ENCODE measurements at places on chromosomes 5 and 9. TPM values are rescaled to one million over a fixed set of nuclear protein-coding genes. Genes with fewer than 3 reads are reported as not detected.
A peak's percentile ranks its signal among the peaks of the same experiment; 100 is the strongest.

DNA sequence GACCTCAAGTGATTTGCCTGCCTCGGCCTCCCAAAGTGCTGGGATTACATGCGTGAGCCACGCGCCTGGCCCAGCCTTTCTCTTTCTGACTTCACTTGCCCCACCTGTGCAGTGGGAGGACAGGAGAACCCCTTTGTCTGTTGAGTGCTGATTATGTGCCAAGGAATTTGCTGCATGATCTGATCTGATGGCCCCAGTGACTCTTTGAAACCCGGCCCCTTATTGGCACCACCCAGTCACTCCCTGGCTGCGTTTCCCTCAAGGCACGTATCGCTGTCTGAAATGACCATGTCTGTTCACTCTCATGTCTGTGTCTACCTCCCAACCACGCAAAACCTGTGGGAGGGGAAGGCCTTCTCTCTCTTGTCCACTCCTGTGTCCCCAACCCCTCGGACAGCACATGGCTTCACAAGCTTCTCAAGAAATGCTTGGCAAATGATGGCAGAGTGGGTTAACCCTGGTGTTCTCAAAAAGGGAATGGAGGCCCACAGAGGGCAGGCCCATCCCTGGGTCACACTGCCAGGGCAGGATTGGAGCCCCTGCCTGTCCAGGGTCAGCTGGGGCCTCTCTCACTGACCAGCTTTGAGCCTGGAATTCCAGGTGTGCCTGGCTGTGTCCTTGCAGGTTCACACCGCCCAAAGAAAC, 21.9 kb downstream of the NEK6 start:
- no peak overlapping the region for H3K27ac ChIP-seq
- no peaks in the 10 kb centered on the region for H3K36me3 ChIP-seq
- H3K4me1 ChIP-seq = no peaks in the 10 kb centered on the region
- no peak for DNase-seq

DNA sequence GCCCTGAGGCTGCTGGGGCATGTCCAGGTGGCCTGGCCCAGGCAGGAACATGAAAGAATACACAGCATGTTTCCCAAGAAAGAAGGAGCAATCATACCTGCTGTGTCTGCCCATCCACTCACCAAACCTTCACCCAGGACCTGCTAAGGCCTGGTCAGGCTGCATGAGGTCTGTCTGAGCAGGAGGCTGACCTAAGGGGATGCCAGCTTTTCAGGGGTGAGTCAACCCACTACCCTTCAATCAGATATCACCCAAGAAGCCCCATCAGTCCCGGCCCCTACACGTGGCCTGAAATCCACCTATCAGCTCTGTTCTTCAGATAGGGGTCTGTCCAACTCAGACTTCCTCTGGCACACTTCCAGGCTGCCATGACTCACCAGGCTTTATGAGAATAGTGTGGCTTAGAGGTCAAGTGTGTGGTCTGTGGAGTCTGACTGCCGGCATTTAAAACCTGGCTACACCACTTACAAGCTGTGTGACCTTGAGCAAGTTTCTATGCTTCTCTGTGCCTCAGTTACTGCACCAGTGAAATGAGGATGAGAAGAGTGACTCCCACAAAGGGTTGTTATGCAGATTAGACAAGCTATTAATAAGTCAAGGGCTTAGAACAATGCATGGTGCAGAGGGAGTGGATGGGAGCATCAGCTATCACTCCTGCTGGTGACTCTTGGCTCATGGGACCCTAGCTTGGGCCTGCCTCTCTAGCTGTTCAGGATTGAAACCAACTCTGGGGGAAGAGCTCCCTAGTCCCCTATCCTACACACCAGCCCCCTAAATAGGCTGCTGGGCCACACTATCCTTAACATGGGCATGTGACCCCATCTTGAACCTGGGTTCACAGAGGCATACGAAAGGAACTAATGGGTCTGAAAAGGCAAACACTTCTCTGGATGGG, 130.3 kb downstream of the PAX5 start:
- DNase-seq = peak; percentile 76
- no peak overlapping the region for H3K27ac ChIP-seq
- peaks cover 55% of the 10 kb centered on the region for H3K27me3 ChIP-seq
- no peak overlapping the region for H3K4me3 ChIP-seq
- H3K36me3 ChIP-seq = no peaks in the 10 kb centered on the region
- peaks cover 16% of the 10 kb centered on the region for H3K4me1 ChIP-seq

DNA sequence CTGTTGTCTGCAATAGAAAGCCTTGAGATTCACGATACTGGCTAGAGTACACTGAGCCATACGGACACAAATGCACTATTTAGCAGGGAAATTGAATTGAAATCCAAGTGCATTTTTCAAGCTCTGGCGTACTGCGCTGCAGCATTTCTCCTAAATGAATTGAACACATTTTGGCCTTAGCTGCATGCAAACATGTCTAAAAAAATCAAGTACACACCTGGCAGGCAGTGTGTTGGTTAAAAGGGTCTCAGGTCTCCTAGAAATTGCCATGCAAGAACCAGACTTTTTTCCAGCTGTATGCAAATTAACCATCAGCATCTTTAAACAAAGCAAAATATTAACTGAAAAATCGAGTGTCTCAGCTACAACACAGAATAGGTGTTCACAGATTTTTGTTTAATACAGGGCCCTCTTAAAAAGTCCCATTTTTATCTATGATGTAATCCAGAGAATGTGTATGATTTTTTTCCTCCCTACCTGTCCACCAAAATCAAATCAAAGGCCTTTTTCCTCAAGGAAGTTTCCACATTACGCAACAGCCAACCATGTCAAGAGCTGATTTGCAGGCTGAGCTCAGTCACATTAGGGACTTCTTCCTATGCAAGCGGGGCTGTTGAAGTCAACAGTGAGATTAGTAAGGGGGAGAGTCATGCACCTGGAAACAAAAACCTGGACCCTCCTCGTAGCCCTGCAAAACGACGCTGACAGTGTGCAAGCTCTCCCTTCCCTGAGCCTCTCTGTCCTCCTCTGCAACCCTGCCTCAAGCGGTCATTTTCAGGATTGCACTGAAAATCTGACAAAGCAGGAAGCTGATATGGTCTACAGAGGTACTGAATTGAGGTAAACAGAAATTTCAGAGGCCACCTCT, 14.1 kb upstream of the SFXN1 start:
- DNase-seq = peak; percentile 86
- no peak overlapping the region for H3K4me3 ChIP-seq
- no peaks in the 10 kb centered on the region for H3K36me3 ChIP-seq
- H3K27ac ChIP-seq = peak overlapping the region; percentile 39
- H3K27me3 ChIP-seq = peaks cover 22% of the 10 kb centered on the region

GRCh38 chr5:179876610-179876952, 18.0 kb upstream of the MRNIP start:
- H3K27ac ChIP-seq = no peak overlapping the region
- peaks cover 8% of the 10 kb centered on the region for H3K36me3 ChIP-seq
- no peaks in the 10 kb centered on the region for H3K4me1 ChIP-seq
- no peak for DNase-seq
- H3K27me3 ChIP-seq = no peaks in the 10 kb centered on the region
- no peak overlapping the region for H3K4me3 ChIP-seq

GRCh38 chr5:43588842-43589241, 14.1 kb upstream of the NNT start:
- no peak overlapping the region for H3K4me3 ChIP-seq
- H3K27ac ChIP-seq = no peak overlapping the region
- DNase-seq = no peak
- peaks cover 6% of the 10 kb centered on the region for H3K4me1 ChIP-seq

DNA sequence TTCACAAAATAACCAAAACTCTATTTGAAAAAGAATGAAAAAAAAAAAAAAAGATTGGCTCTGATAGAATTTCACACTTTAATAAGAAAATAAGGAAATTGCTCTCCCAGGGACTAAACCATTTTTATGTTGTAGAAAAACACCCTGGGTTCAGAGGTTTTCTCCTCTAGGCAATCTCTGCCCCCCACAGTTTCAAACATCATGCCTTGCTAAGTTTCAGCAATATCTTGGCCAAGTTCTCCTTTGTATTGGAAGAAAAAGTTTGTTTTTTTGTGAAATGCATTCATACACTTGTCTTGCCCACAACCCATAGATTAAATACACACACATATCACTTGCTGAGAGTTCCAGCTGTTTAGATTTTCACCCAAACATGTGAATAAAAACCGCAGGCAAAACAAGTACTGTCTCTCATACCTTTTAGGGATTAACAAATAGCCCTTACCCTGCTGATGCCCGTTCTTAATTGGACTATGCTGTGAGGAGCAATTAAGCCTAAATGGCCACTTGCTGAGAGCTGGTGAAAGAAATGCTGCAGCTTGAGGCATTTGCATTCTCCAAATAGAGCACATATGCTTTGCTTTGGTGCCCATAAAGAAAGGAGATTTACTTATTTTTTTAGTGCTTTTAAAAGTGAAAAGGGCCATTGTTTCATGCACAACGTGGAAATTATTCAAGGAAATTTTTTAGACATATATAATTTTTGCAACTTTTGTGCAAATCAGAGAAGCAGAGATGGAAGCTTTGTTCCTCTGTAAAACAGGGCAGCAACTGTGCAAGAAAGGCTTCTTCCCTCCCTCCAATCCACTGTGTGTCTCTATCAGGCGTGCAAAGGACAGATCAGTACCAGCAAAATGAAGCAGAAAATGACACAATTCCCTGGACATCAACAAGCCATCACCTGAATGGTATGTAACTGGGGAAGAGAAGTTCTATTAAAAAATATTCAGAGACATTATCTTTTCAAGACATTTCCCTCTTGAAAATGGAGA, 262.4 kb upstream of the KIF2A start:
- DNase-seq = no peak
- H3K4me3 ChIP-seq = no peak overlapping the region
- H3K36me3 ChIP-seq = no peaks in the 10 kb centered on the region
- no peaks in the 10 kb centered on the region for H3K27me3 ChIP-seq
- no peak overlapping the region for H3K27ac ChIP-seq
- H3K4me1 ChIP-seq = no peaks in the 10 kb centered on the region

DNA sequence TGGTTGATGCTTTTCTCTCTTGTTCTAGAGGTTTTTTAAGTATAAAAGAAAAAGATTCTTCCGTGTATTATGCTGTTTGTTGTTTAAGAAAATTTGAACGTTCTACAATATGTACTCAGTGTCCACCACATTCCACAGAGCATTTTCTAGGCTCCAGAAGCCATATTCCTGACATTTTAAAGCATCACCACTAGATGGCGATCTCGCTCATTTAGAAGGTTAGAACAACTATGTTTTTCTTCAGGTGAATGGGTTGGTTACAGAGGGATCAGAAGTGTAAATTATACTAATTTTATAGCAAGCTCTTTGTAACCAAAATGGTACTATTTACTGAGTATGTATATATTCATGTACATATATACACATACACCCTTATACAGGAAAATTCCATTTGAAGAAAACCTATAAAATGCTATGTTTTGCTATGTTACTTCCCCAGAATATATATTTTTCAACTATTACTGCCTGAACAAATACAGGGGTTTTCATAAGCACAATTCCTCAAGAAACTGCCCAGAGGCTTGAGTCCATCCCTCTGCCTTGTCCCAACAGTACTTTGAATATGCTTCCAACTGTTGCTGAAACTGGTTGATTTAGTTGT, 284.3 kb downstream of the CCDC171 start:
- no peak overlapping the region for H3K4me3 ChIP-seq
- H3K4me1 ChIP-seq = no peaks in the 10 kb centered on the region
- H3K36me3 ChIP-seq = no peaks in the 10 kb centered on the region
- H3K27me3 ChIP-seq = no peaks in the 10 kb centered on the region
- DNase-seq = no peak

DNA sequence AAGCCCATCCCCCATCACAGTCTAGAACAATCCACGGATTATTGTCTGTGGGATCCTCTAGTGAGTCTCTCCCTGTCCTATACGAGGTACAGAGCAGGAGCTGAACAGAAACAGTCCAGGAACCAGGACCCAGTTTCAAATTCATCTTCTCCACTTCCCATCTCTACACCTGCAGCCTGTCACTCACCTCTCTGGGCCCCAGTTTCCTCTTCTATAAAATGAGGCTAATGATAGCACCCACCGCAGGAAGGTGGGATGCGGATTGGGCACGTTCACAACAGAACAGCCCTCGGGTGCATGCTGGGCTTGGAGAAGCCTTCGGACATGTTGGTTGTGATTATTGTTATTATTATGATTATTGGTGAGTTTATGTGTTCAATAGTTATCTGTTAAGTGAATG, 78.5 kb downstream of the ANKRD33B start:
- peaks cover 22% of the 10 kb centered on the region for H3K4me1 ChIP-seq
- peaks cover 16% of the 10 kb centered on the region for H3K36me3 ChIP-seq
- H3K27ac ChIP-seq = no peak overlapping the region

GRCh38 chr5:65825408-65826328, 100.7 kb upstream of the ERBIN start:
- peaks cover 5% of the 10 kb centered on the region for H3K36me3 ChIP-seq
- no peak overlapping the region for H3K4me3 ChIP-seq
- H3K27ac ChIP-seq = peak overlapping the region; percentile 18
- no peaks in the 10 kb centered on the region for H3K27me3 ChIP-seq
- peaks cover 20% of the 10 kb centered on the region for H3K4me1 ChIP-seq

GRCh38 chr9:113901221-113901688, 25.1 kb downstream of the ZNF618 start:
- H3K4me1 ChIP-seq = no peaks in the 10 kb centered on the region
- peaks cover 17% of the 10 kb centered on the region for H3K27me3 ChIP-seq
- no peak for DNase-seq
- no peak overlapping the region for H3K4me3 ChIP-seq

DNA sequence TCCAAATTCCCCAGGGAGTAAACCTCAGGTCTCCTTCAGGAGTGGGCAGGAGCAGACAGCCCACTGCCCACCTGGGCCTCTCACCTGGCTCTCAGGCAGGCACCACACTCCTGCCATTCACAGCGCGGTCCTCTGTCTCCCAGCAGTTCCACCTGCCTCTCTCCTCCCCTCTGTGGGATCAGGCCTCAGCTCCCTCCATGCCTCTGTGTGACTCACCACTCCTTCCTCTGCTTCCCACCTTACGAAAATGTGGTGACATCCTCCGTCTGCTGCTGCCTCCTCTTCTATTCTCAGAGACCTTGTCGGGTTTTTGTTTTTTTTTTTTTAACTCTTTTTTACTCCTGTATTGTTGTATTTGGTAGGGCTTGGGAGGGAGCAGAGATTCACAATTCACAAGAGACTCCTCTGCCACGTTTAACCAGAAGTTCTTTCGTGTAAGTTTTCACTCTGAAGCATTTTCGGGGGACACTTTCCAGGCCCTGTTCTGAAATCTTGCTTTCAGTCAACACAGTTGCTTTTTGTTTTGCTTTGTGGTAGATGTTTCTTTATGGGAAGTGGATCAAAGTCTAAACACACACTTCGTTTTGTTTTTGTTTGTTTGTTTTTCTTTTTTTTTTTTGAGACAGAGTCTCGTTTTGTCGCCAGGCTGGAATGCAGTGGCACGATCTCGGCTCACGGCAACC, 21.1 kb upstream of the CDKN2AIPNL start:
- no peak overlapping the region for H3K4me3 ChIP-seq
- H3K27me3 ChIP-seq = peaks cover 10% of the 10 kb centered on the region
- DNase-seq = no peak
- peak overlapping the region; percentile 55 for H3K27ac ChIP-seq
- H3K4me1 ChIP-seq = peaks cover 28% of the 10 kb centered on the region
- H3K36me3 ChIP-seq = no peaks in the 10 kb centered on the region

SH3RF2 gene
- total RNA-seq = 0.12 TPM

PTGR1 gene
- total RNA-seq = not detected

WHRN gene
- total RNA-seq = 12.4 TPM

PHF24 gene
- not detected for total RNA-seq

NDOR1 gene
- 50.1 TPM for total RNA-seq

All from activated CD8-positive, alpha-beta memory T cell treated with anti-CD3 and anti-CD28 coated beads, Interleukin-2, amount 10 ng/mL, durations not matched to agents 7 days and 5 days (primary cell).